ENCODE measurements at places on chromosomes 1 and 21.

GRCh38 chr1:51990478-51990965, at the start of gene RAB3B:
TSS of gene RAB3B (minus strand) at chr1:51990700. CDS start at chr1:51977117, 13,583 bp downstream.
- peak; percentile 60 for DNase-seq

DNA sequence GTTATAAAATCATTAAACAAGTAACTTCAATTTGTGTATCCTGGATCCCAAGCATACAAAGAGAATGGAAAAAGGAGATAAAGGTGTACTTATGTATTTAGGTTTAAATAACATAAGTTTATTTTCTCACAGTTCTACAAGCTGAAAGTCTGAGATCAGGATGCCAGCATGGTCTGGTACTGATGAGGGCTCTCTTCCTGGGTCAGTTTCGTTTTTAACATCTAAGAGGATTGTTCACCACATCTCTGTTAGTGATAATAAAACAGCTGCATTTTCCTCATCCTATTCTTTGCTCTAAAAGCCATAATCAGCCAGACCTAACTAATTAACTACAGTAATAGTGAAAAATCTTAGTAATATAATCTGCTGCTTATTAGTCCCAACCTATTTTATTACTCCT, 5.2 kb downstream of the EGLN1 start:
- no peak for DNase-seq

DNA sequence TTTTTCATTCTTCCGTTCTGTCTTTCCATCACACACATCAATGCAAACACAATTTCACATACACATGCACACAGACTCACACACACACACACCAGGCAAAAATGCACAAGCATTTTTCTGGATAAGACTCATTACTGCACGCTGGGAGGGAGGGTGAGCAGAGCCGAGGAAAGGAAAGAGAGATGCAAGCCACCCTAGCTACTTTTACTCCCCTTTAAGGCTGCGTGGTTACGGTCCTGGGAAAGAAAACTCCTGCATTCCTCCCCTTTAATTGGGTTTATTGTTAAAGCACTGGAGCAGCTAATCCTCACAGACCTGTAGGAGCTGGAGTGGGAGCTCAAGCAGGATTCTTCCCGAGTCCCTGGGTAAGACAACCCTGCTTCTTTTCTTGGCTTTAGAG, at the start of gene CAMK1G:
TSS of gene CAMK1G (plus strand) at position 307 of the 400 bp plus-strand sequence. CDS start 11,270 bp downstream, outside the sequence.
- no peak for DNase-seq

GRCh38 chr1:145884675-145885074, 991 bp downstream of the ANKRD35 start:
- no peak for DNase-seq

DNA sequence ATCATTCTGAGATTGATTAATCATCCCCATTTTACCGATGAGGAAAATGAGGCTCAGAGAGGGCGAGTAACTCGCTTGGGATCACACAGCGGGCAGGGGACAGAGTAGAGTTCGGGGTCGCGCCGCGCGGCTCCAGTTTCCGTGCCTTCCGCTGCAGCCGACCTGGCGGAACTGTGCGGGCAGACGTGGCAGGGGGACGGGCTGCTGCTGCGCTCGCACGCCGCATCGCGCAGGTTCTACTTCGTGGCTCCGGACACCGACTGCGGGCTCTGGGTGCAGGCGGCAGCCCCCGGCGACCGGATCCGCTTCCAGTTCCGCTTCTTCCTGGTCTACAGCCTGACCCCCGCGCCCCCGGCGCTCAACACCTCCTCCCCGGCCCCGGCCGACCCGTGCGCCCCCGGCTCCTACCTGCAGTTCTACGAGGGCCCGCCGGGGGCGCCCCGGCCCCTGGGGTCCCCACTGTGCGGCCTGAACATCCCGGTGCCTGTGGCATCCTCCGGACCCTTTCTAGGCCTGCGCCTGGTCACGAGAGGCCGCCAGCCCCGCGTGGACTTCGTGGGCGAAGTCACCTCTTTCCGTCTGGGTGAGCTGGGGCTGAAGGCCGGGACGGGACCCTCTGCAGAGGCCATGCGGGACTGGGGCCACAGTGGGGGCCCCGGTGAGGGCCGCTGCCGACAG, 2.3 kb downstream of the LDLRAD2 start:
- DNase-seq, result peak; percentile 20

DNA sequence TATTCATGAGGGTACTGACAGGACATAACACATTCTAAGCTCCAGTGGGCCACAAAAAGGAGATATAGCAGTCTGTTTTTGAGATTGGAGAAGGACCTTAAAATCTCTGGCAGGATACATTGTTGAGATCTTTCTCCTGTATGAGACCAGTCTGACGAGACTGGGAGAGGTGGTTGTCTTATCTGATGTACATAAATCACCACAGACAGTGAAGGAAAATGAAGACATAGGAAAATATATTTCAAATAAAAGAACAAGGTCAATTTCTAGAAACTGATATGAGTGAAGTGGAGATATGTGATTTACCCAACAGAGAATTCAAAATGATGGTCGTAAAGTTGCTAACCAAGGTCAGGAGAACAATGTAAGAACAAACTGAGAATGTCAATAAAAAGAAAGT, 21.3 kb upstream of the EGLN1 start:
- no peak for DNase-seq

DNA sequence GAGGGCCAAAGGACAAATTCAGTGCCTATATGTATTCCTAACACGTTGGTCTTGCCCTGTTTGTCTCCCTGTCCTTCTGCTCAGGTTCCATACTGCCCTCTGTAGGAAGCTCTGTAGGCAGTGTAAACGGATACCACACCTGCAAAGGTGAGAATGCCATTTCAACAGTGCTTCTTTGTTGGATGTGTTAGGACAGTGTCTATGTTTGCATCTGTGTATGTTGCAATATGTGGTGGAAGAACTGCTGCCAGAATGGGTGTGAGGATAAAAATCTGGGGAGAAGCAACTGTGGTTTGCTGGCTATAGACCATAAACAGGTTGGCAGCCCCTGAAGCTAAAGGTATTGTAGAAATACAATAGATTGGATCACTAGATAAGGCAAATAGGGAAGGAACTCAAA, 113.1 kb upstream of the BMP8A start:
- DNase-seq, result no peak

- DNase-seq, result no peak
Observed at GRCh38 chr1:199163267-199163666, 524.4 kb downstream of the PTPRC start.

- DNase-seq, result no peak
Observed at GRCh38 chr1:206737729-206738201, 32.8 kb upstream of the IL19 start.
